ENCODE measurements at places on chromosomes 11 and 22.

GRCh38 chr22:21703684-21704316 is 31.8 kb downstream of the YPEL1 start:
- DNase-seq, result no peak

DNA sequence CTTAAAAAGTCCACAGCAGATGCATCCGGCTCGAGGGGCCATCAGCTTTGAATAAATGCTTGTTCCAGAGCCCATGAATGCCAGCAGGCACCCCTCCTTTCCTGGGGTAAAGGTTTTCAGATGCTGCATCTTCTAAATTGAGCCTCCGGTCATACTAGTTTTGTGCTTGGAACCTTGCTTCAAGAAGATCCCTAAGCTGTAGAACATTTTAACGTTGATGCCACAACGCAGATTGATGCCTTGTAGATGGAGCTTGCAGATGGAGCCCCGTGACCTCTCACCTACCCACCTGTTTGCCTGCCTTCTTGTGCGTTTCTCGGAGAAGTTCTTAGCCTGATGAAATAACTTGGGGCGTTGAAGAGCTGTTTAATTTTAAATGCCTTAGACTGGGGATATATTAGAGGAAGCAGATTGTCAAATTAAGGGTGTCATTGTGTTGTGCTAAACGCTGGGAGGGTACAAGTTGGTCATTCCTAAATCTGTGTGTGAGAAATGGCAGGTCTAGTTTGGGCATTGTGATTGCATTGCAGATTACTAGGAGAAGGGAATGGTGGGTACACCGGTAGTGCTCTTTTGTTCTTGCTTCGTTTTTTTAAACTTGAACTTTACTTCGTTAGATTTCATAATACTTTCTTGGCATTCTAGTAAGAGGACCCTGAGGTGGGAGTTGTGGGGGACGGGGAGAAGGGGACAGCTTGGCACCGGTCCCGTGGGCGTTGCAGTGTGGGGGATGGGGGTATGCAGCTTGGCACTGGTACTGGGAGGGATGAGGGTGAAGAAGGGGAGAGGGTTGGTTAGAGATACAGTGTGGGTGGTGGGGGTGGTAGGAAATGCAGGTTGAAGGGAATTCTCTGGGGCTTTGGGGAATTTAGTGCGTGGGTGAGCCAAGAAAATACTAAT is 1.9 kb downstream of the NEAT1 start:
- DNase-seq, result no peak

- DNase-seq, result peak; percentile 75
These were observed 22.5 kb downstream of the LRP4 start for GRCh38 chr11:46895821-46896220.

DNA sequence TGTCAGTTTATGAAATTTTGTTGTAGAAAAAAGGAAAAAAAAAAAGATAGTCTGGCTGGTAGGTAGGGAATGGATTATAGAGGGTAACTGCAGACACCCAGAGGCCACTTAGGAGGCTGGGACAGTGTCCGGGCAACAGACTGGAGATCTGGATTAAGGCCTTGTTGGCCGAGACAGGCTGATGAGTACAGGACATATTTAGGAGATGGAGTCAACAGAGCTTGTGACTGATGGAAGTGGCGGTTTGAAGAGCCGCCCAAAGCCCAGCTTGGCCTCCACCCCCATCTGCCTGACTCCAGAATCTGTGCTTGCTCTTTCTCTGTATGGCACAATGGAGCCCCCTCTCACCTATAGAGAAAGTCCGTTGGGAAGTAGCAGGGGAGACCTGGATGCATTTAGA is 7.6 kb downstream of the PLEKHB1 start:
- no peak for DNase-seq

GRCh38 chr11:113732092-113732491 is 26.0 kb upstream of the TMPRSS5 start:
- DNase-seq, result no peak
